ENCODE measurements at places on chromosomes 16 and 17.

DNA sequence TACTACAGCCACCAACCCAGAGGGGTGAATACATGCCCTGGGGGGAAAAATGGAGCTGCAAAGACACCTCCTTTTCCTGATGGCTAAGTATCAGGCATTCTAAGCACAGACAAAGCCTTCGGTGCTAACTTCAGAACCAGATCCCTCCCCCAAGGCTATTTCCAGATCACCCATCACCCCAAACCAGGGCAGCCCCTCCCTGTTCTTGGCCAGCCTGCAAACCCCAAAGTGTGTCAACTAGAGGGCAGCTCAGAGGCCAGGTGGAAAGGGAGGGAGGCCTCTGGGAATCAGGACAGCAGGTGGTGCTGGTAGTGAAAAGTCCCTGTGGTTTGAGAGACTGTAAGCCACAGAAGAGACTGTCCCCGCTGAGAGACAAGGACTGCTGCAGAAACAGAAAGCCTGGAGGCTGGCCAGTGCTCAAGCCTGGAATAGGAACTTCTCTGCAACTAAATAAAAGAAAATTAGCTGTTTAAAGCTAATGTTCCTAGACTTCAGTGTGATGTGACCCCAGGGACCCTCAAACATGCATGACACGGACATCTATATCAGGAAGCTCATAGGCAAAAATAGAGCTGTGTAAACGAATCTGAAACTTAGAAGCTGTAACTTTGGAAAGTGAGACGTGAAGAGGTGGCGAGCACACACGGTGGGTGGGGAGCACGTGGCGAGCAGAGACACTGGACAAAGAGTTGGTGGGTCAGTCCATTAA is 9.1 kb downstream of the TUBG1 start:
- peaks cover 5% of the 10 kb centered on the region for H3K36me3 ChIP-seq
- no peak for DNase-seq
- no peaks in the 10 kb centered on the region for H3K27me3 ChIP-seq
- peaks cover 11% of the 10 kb centered on the region for H3K4me1 ChIP-seq
- H3K4me3 ChIP-seq = peak overlapping the region; percentile 63
- H3K27ac ChIP-seq = peak overlapping the region; percentile 47

- no peaks in the 10 kb centered on the region for H3K36me3 ChIP-seq
- H3K4me1 ChIP-seq = peaks cover 3% of the 10 kb centered on the region
- no peak overlapping the region for H3K27ac ChIP-seq
These were observed 28.8 kb upstream of the CCL22 start for GRCh38 chr16:57329718-57330327.

DNA sequence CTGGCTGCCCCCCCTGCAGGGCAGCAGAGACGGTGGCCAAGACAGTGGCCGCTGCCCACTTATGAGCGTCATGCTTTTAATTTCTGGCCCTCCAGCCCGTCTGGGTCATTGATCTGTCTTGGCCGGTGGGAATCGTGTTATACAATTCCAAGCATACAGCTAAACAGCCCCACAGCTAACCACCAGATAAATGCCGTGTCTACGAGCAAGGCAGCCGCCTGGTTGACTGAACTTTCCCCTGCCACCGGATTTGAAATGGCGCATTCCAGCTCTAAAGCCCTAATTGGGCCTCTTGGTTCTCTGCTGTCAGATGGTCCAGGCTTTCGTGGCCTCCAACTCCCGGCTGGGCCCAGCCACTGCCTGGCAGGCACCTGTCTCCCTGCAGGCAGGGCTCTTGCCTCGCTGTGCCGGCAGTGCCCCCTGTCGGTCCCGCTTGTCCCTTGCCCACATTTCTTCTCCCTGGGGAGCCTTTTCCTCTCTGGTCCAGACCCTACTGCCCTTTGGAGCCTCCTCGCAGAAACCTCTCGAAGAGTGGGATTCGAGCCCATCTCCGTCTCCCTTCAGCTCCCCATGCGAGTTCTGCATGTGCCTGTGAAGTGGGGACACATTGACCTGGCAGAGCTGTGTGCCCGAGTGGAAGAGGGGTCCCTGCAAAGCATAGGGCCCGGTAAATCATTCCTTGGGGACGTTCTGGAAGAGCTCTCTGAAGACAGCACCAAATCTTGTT is 1.8 kb upstream of the RBFOX3 start:
- no peaks in the 10 kb centered on the region for H3K4me1 ChIP-seq
- no peak overlapping the region for H3K4me3 ChIP-seq
- no peak for DNase-seq
- H3K27ac ChIP-seq = no peak overlapping the region
- H3K36me3 ChIP-seq = no peaks in the 10 kb centered on the region

DNA sequence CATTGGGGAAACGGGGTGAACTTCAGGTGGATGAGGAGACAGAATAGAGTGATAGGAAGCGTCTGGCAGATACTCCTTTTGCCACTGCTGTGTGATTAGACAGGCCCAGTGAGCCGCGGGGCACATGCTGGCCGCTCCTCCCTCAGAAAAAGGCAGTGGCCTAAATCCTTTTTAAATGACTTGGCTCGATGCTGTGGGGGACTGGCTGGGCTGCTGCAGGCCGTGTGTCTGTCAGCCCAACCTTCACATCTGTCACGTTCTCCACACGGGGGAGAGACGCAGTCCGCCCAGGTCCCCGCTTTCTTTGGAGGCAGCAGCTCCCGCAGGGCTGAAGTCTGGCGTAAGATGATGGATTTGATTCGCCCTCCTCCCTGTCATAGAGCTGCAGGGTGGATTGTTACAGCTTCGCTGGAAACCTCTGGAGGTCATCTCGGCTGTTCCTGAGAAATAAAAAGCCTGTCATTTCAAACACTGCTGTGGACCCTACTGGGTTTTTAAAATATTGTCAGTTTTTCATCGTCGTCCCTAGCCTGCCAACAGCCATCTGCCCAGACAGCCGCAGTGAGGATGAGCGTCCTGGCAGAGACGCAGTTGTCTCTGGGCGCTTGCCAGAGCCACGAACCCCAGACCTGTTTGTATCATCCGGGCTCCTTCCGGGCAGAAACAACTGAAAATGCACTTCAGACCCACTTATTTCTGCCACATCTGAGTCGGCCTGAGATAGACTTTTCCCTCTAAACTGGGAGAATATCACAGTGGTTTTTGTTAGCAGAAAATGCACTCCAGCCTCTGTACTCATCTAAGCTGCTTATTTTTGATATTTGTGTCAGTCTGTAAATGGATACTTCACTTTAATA is 7.0 kb upstream of the TMEM235 start:
- peaks cover 6% of the 10 kb centered on the region for H3K27me3 ChIP-seq
- no peak overlapping the region for H3K27ac ChIP-seq
- H3K36me3 ChIP-seq = no peaks in the 10 kb centered on the region
- peaks cover 2% of the 10 kb centered on the region for H3K4me1 ChIP-seq
- no peak for DNase-seq

DNA sequence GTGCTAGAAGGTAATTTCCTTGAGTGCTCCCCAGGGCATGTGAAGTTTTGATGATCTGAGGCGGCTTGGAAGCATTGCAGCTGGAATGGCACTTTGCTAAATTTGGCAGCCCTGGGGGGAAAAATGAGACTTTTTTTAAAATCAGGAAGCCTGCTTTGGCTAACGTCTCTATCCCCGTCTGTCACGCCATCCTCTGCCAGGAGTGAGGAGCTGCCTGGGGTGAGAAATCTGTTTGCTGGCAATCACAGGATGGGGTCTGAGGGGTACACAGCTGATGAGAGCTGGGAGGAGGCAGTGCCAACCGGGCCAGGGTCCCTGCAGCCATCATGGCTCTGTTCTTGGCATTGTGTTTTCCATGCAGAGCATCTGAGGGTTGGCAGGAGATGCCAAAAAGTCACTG is 2.0 kb downstream of the ABCC12 start:
- no peak overlapping the region for H3K4me3 ChIP-seq
- H3K27me3 ChIP-seq = peaks cover 5% of the 10 kb centered on the region
- no peaks in the 10 kb centered on the region for H3K4me1 ChIP-seq
- DNase-seq = no peak
- H3K36me3 ChIP-seq = no peaks in the 10 kb centered on the region

Data from memory B cell (primary cell).